ENCODE measurements at places on chromosomes 7 and 10.

DNA sequence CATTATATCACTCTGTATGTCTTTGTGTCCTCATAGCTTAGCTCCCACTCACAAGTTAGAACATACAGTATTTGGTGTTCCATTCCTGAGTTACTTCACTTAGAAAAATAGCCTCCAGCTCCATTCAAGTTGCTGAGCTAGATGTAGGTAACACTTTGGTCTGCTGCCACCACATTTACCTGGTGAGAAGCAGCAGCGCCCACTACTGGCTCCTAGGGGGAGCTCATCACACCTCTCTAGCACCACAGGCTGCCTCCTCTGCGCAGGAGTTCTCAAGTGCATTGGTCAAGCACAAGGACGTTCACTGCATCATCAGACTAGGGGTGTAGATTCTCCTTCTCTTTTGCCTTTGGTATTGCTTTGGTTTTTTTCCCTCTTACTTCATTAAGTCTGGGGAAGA, 530.9 kb upstream of the AUTS2 start:
- no peak for DNase-seq

GRCh38 chr7:8210845-8211724, 50.9 kb downstream of the ICA1 start:
- DNase-seq, result no peak

- DNase-seq, result no peak
These were observed 6.0 kb downstream of the AKR1B10 start for GRCh38 chr7:134533288-134533771.

- DNase-seq, result no peak
These were observed 48.5 kb downstream of the GRID1 start for GRCh38 chr10:86317949-86318725.

- DNase-seq, result no peak
These were observed 2.3 kb upstream of the SMIM30 start for GRCh38 chr7:113120647-113121046.

DNA sequence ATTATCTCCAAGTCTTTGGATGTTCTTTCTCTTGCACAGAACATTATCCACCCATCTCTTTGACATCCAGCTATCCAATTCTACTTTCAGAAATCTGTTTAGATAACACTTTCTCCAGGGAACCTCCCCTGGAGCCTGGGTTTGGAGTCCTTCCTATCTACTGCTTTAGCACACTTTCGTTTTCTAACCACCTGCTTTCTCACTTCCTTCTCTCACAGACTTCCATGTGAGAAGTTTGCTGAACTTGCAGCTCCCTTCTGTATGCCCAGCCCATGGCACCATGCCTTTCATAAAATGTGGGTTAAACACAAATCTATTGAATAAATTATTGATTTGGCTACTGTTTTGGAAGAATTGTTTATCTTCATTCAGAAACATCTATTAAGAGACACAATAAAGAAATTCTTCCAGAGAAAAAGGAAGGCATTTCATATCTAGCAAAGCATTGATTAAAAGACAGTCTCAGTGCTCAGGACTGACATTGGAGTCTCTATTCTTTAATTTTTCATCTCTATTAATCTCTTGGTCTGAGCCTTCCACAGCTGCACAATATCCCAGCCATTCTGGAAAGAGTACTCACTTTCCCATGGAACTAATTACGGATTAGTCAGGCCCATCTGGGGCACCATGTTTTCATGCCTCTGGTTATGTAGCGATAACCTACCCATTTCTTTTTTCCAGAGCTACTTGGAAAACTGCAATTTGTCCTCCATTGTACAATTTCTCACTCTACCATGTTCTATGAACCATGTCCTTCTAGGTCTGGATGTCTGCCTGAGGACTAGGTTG, 1077.3 kb downstream of the SORCS3 start:
- DNase-seq, result no peak

GRCh38 chr10:90732581-90732980, 125.3 kb downstream of the HTR7 start:
- no peak for DNase-seq

DNA sequence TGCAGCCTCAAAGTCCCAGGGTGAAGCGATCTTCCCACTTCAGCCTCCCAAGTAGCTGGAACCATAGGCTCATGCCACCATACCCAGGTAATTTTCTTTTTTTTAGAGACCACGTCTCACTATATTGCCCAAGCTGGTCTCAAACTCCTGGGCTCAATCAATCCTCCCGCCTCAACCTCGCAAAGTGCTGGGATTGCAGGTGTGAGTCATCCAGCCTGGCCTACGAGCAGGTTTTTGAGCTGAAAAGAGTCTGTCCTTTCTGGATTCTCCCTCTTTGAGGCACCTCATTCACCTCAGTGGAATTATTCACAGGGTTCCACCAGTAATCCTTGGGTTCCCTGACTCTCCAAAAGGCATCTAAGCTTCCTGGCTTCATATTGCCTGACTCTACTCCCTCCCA, 7.6 kb upstream of the LEP start:
- DNase-seq, result no peak

DNA sequence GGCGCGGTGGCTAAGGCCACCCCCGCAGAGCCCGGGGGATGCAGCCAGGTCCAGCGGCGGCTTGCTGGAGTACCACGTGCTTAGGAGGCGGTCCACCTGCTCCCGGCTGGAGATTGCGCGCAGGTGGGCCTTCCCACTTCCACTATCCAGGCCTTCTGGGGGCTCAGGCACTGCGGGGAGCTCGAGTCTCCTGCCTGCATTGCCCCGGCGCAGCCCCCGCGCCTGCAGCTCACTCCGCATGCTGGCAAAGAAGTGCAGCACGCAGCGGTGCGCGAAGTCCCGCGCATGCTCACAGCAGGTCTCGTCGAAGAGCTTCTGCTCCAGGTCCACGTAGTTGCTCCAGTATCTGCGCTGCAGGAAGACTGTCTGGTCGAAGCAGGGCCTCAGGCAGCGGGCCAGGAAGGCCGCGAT, 5.8 kb downstream of the CALHM3 start:
- DNase-seq, result no peak

DNA sequence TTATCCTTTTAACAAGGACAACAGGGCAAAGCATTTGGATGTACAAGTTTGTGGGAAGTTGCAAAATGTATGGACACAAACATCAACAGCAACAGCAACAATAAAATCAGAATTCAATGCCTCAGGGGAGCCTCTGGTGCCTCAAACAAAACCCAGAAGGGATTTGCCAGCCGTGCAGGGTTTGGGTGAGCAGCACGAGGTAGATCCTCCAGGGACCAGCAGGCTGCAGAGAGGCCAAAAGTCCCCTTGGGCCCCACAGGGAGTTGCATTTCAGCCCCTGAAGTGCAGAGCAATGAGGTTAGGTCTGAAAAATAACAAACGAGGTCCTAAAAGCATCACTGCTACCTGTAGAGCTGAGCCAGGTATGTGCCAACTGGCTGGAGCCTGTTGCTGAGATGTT, 51.7 kb upstream of the CPXM2 start:
- DNase-seq, result no peak

DNA sequence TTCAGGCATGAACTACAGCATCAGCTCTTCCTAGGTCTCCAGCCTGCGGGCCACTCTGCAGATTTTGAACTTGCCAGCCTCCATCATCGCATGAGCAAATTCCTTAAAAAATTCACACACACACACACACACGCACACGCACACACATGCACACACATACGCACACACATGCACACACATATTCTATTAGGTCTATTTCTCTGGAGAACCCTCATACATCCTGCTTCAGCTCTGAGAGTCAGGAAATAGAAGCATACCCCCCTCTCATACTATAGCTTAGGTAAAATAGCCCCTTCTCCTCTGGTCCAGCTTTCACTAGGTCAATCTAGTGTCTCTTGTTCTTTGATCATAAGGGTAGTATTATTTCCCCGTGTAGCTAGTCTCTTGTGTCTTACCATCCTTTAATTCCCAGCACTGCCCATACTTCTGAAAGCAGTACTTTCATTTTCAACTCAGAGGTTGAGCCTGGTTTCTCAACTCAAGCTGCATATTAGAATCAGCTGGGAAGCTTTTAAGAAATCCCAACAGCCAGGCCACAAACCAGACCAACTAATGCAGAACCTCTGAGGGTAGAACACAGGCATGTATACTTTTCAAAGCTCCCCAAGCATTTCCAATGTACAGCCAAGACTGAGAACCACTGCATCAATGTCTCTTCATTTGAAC, 30.9 kb upstream of the ITGB8 start:
- DNase-seq, result no peak

DNA sequence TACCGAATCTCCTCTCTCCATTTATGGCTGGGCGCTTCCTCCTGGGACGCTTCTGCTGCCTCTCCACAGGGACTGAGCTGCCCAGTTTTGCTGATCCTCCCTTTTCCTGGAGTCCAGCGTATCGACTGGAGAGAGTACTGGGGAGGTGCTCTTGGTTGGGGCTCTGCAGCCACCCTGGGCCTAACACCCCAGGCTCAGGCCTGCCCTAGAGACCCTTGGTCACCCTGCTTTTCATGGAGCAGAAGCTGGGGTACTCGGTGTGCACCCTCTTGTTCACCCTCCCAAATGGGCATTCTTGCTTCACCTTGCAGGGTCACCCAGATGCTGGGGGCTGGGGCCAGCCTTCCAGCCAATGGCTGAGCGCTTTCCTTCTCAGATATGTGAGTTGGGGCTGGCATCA, 88.8 kb upstream of the RET start:
- DNase-seq, result no peak

GRCh38 chr10:43965033-43965917, 316.6 kb upstream of the ZNF32 start:
- DNase-seq, result no peak

DNA sequence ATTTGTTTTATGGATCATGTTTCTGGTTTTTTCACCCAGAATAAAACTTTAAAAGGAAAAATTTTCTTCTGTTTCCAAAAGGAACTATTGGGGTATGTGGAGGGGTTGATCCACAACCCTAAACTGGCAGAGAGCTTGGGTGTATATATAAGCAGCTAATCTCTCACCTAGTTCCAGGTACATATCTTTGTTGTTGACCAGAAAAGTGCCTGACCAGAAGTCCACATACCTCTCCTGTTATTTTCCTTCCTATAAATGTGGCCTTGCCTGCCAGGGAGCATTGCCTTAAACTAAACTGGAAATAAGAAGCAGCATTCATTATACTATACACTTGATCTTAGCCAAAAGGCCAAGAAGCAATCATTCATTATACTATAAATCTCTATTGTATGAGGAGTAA, 112.0 kb downstream of the ZEB1 start:
- DNase-seq, result no peak

- peak; percentile 35 for DNase-seq
These were observed at the start of gene HOXA9 for GRCh38 chr7:27165089-27165995. TSS of gene HOXA9 (minus strand) at chr7:27165537. CDS start at chr7:27165457, 80 bp downstream.

- no peak for DNase-seq
These were observed 9.2 kb downstream of the USP54 start for GRCh38 chr10:73581918-73582317.

DNA sequence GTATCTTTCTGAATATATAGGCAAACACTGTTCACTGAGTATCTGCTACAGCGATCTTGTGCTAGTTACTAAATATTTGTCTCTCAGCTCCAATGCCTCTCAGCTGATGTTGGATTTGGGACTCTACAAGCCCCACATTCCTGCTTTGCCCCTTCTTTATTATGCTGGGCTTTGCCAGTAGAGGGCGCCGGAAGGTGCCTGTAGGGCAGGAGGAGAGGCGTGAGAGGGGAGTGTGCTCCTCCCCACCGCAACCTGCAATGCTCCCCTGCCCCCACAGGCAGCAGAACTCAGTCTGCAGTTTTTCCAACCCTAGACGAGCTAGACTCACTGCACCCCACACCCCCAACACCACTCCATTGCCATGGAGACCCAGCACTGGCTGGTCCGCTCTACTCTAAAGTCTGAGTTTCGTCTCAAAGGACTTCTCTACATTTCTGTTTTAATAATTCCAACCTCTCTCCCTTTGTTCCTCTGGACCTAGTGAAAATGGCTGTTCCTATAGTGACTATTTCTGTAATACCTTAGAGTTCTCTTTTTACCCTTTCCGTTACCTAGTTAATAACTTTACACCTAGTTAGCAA, 337.6 kb downstream of the CCSER2 start:
- no peak for DNase-seq

DNA sequence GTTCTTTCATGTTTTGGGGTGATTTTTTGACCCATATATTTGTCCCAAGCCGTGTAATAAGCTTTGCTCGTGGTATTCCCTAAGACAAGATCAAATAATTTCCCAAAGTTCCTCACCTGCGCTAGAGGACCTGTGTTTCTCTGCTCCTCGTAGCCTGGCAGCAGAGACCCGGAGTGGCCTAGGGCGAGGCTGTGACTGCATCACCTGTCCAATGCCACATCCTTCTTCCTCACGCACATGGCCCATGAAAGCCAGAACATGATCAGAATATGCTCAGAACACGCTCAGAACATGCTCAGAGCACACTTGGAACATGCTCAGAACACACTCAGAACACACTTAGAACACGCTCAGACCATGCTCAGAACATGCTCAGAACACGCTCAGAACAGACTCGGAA, 23.8 kb downstream of the EN2 start:
- no peak for DNase-seq

DNA sequence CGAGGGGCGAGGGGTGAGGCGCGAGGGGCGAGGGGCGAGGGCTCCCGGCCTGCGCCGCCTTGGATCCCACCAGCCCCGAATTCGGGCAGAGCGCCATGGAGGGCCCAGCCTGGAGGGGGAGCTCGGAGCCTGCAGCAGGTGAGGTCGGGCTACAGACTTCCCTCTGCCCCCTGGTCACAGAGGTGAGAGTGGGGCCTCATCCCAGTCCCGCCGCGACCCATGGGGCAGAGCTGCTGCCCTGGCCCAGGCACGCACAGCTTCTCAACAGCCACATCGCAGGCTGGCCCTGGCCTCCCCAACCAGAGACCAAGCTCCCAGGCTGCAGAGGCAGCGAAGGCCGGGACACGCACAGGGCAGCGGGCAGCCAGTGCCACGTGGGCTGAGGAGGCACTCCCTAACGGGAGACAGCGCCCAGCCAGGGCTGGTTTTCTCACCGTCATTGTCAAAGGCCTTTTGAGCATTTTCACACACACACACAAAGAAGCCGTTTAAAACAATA, 191.8 kb downstream of the PTPRN2 start:
- DNase-seq, result no peak

- DNase-seq, result no peak
These were observed 4.8 kb downstream of the ANKIB1 start for GRCh38 chr7:92250603-92251002.

DNA sequence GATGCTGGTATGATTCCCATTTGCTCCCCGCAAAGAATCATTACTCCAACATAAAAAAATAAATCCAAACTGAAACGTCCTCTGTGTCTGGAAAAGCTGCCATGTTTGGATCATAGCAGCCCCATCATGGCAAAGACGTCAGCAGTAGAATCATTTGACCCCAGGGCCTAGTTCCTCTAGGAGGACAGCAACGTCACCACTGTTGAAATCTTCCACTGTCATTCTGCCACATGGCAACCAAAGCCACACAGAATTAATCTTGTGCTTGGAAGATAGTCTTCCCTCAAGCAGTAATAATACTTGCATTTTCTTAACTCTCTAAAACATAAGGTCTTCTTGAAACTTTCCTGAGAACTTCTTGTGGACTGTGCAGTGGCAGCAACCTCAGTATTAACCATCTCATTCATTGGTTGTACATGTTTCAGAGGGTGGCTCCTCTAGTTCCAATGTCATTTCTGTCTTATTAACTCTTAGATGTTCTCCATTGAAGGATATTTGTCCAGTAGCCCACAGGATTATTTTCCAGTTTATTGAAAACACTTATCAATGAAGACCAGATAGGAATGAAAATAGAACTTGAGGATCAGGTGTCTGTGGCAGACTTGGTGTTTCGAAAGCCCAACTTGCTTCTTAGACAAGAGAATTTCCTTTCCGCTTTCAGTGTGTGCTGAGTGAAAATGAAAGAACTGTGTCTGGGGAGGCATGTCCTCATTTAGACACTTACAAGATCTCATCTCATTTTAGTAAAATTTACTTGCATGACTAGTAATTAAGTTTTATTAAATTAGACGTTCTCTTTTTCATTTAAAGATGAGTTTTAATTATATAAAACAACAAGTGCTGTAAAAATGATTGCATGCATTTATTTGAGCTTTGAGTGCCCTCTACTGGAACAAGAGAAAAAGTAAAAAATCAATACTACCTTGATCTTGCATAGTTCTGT, 28.9 kb upstream of the INHBA start:
- DNase-seq, result no peak
